ENCODE measurements at places on chromosomes 7 and 10.

- DNase-seq = peak; percentile 38
These were observed 6.3 kb upstream of the XPNPEP1 start for GRCh38 chr10:109929501-109930219.

DNA sequence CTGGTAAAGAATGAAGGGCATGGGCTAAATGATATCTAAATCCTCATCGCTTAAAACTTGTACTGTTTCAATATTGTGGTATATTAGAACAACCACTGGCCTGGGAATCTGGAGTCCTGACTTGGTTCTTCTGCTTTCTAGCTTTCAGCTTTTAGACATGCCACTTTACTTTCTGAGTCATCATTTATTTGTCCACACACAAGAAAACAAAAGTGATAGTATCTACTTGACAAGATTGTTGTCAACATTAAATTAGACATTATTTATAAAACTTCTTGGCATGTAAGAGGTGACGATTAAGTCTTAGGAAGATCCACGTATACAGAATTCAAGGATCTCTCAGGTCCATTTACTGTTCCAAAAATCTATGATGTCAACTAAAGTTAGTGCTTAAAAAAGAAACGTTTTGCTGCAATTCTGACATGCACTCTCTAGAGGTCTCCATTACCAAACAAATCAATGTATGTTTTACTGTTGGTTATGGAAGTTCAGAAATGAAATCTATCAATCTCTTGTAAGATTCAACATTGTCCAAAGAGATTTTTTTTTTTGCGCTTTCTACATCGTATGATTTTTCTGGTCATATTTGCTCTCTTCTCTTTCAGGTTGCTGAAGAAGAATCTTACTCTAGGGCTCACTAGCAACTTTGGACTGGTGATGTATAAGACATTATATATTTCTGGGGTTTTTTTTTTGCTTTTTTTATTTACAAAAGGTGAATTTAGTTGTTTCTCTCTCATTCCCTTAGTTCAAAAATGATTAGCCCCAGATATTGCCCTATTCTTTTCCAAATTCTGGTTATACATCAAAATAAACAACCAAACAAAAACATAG, 53.6 kb upstream of the DYNC1I1 start:
- peak; percentile 57 for DNase-seq

DNA sequence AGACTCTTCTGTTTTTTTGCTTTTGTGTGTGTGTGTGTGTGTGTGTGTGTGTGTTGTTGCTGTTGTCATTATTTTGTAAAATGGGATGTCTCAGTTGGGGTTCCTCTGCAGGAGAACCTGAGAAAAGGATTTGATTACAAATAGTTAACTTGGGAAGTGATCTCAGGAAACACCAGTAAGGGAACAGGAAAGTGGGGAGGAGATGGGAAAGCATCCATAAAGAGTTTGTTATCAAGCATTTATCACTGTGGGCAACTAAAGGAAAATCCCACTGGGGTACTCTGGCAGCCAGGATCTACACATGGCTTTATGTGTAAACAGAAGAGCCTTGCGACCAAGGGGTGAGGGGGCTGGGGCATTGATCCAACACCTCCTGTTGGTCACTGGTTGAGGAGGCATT, 485.4 kb downstream of the KCNMA1 start:
- DNase-seq = no peak

DNA sequence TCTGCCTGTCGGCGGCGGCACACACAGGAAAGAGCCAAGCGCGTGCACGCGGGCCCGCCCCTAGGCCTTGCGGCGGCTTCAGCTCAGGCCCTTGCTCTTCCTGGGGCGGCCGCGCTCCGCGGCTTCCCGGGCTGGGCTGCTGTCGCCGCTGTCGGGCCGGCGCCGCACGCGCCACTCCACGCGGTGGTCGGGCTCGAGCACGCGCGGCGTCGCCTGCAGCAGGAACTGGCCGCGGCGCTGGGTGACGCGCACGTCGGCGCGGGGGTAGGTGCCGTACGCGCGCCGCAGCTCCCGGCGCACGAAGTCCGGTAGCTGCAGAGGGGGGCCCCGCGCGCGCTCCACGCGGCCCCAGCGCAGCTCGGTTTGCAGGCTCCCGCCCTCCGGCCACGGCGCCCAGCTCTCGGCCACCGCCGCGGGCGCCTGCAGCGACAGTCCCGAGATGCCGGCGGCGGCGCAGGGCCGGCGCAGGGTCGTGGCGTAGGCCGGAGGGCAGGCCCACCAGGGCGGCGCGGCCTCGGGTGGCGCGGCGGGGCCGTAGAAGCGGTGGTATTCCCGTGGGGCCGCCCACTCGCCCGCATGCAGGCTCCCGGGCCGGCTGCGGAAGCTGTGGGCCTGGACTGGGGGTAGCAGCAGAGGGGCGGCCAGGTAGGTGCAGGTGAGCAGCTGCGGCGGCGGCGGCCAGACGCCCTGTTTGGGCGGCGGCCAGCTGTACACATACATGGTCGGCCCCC, 804 bp downstream of the C10orf95 start:
- peak; percentile 78 for DNase-seq
